ENCODE measurements at places on chromosomes 16 and 17.
A peak's percentile ranks its signal among the peaks of the same experiment; 100 is the strongest.

GRCh38 chr16:4870138-4870671 is 22.9 kb downstream of the UBN1 start:
- no peak for DNase-seq

- no peak for DNase-seq
These were observed at the start of gene CNTNAP1 for GRCh38 chr17:42681976-42682721. CNTNAP1 (plus strand) TSS chr17:42682531; CDS start chr17:42682830, 299 bp downstream.

DNA sequence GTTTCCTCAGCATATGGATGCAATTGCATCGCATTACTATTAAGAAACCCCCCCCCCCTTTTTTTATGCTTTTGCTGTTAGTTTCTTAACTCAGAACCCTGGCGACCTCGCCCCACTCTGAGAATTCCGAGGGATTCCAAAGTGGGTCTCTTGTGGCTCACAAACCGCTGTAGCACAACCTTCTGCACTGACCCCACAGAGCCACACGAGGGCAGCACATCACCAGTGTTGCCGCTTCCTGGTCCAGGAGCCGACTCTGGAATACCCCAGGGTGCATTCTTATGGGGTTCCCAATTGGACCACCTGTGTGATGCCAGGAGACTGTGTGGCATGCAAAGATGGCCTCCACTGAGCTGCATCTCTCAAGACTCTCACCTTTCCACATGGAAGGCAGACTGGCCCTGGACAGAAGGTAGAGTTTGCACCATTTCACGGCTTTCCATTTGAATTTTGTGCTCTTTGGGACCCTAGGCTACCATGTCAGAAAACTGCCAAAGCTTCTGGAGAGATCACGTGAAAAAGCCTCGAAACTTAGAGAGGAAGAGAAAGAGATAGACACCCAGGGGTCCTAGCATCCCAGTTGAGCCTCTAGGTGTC is 432.7 kb upstream of the ASIC2 start:
- DNase-seq, result peak; percentile 1

DNA sequence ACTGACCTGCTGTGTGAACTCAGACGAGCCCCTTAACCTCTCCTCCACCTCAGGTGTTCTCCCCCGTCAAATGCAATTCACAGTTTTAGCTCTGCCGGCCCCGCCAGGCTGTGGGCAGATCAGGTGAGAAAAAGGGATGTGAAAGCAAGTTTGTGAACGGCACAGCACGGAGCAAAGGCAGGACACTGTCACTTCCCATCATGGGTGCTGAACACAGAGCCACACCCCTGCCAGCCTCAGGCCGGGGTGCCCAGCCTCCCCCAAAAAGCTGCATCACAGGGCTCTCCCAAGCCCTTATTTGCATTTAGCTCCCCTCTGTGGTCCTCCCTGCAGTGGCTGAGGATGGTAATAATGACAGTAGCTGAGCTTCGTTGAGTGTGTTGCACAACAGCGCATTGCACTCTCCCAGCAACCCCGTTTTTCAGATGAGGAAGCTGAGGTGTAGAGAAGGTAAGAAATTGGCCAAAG is 88.8 kb upstream of the TNRC6C start:
- no peak for DNase-seq

- no peak for DNase-seq
These were observed 18.6 kb downstream of the KCTD2 start for GRCh38 chr17:75065562-75066151.

- no peak for DNase-seq
These were observed 63.4 kb downstream of the ADCY9 start for GRCh38 chr16:4052801-4053293.

GRCh38 chr16:84207879-84208278 is 16.9 kb downstream of the ADAD2 start:
- no peak for DNase-seq

GRCh38 chr16:81327447-81328196 is 12.9 kb downstream of the GAN start:
- DNase-seq, result no peak

GRCh38 chr16:59655031-59655430 is 920.9 kb upstream of the GOT2 start:
- no peak for DNase-seq

- no peak for DNase-seq
These were observed 9.6 kb downstream of the ABHD15 start for GRCh38 chr17:29557085-29557738.

GRCh38 chr17:11953924-11954323 is 43.4 kb downstream of the ZNF18 start:
- no peak for DNase-seq

GRCh38 chr16:79613009-79613408 is 12.5 kb upstream of the MAF start:
- no peak for DNase-seq

GRCh38 chr17:1762901-1763898 is 1.3 kb downstream of the SERPINF1 start:
- DNase-seq, result no peak

DNA sequence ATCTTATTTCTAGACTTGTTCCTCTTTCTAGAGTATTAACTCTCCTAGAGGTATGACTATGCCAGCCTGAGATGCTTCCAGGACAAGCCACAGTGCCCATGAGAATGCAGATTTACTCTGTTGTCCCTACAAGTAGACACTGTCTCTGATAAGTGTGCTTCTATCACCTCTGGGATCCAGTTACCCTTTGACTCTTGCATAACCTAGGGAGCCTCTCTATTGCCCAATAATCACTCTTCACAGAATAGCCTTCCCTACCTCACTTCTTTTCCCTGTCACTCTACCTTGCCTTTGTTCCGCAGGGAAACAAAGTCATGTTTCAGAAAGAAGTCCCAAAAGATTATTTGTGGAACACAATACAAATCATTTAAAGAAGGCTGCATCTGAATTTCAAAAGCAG is 1.6 kb upstream of the KRT34 start:
- DNase-seq, result no peak

- DNase-seq, result no peak
These were observed 21.9 kb downstream of the ORC6 start for GRCh38 chr16:46711106-46712058.

DNA sequence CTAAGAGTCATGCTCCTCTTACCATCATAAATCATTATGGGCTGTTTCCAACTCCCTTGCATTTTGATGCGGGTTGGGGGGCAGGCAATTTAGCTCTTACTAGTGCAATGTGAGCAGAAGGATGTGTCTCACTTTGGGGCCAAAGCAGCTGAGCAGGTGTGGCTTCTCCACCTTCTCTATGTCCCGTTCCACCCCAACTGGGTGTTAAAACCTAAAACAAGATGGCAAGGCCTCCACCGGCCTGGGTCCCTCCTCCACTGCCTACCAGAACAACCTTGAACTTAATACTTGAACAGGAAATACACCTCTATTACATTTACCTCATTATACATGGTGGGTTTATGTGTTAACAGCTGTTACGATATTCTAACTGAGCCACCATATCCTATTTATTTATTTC is 52.8 kb downstream of the TOX3 start:
- DNase-seq, result no peak

DNA sequence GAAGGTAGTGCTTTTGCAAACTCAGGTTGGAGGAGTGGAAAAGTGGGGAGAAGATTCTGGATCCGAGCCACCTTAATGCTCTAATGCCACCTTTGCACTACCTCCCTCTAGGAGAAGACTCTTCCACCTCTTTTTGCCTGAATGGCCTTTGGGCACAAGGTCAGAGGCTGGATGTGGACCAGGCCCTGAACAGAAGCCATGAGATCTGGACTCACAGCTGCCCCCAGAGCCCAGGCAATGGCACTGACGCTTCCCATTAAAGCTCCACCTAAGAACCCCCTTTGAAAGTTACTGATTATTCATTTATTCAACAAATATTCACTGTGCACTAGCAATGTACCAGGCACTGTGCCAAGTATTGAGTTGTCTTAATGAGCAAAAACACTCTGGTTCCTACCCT is 3.2 kb downstream of the SHBG start:
- no peak for DNase-seq

DNA sequence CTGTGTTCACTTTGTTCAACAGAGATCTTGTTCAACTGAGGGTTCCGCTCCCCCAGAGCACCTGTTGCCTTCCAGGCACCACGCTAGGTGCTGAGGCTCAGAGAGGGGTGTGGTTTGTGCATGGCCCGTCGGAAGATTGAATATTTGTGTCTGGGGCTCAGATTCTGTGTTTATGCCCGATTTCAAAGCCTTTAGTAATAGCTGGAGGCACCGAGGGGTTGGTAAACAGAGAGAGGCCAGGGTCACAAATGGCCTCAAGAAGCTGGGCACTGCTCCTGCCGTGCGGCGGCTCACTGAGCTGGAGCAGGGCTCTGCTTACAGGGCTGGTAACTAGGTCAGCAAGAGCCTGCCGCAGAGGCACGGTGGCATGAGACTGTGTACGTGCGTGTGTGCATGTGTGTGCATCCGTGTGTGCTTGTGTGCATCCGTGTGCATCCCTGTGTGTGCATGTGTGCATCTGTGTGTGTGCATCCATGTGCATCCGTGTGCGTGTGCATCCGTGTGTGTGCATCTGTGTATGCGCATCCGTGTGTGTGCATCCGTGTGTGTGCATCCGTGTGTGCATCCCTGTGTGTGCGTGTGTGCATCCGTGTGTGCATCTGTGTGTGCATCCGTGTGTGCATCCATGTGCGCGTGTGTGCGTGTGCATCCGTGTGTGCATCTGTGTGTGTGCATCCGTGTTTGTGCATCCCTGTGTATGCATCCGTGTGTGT is 5.4 kb downstream of the ITGAE start:
- DNase-seq, result no peak

DNA sequence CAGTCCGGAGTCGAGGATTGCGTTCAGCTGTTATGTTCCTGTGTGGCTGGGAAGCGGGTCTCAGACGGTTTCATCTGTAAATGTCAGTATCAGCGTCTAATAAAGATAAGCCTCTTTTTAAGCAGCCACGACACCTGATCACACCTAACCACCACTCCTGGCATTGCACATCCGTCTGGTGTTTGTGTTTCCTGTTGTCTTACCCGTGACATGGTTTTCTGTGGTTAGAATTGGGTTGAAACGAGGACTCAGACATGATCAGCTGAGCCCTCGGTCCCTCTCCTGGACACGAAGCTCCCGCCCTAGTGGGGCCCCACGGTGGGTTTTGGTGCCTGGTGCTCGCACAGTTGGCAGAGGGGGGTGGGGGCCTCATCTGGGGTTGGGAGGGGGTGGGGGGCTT is 18.3 kb downstream of the CPNE7 start:
- DNase-seq, result no peak

DNA sequence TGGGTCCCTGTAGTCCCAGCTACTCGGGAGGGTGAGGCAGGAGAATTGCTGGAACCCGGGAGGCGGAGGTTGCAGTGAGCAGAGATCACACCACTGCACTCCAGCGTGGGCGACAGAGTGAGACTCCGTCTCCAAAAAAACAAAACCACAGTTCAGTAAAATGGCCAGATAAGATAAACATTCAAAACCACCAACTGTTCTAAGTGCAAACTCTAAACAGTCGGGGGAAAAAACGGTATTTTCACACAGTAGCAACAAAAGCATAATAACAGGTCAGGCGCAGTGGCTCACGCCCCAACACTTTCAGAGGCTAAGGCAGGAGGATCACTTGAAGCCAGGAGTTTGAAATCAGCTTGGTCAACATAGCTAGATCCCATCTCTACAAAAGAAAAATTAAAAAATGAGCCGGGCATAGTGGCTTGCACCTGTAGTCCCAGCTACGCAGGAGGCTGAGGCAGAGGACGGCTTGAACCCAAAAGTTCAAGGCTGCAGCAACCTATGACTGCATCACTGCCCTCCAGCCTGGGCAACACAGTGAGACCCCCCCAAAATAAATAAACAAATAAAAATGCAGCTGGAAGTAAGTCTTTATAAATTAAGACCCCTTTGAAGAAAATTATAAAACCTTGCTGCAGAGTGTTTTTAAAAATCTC is 10.8 kb upstream of the HASPIN start:
- no peak for DNase-seq

DNA sequence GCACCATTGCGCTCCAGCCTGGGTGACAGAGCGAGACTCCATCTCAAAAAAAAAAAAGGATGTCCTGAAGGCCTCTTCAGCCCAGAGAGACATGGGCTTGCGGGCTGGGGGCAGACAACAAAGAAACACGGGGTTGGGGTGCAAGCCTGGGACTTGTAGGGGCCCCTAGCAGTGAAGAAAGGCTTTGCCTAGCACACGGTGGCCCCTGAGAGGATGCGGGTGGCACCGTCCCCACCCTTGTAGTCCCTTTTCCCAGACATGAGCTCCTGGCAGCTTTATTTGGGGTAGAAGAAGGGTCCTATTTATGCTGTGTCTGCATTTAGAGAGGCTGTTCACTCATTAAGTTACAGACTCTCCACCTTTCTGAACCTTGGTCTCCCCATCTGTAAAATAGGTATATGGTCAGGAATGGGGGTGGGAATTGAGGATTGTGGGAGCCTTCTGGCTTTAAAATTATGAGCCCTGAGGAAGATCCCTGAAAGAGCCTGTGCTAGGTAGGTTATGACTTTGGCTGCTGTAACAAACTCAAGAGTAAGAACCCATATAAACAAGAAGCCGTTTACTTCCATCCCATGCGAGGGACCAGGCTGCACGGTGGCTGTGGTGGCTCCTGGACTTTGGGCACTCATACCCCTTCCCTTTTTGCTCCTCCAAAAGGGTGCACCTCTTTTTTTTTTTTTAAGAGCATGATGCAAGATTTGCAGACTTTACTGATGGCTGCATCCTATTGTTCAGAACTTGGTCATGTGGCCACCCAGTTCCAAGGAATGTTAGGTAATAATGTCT is 20.6 kb upstream of the ADGRG1 start:
- DNase-seq, result no peak

- no peak for DNase-seq
These were observed 34.4 kb downstream of the ZCCHC14 start for GRCh38 chr16:87458424-87458915.

- DNase-seq, result no peak
These were observed 4.6 kb downstream of the RPUSD1 start for GRCh38 chr16:783404-784161.

DNA sequence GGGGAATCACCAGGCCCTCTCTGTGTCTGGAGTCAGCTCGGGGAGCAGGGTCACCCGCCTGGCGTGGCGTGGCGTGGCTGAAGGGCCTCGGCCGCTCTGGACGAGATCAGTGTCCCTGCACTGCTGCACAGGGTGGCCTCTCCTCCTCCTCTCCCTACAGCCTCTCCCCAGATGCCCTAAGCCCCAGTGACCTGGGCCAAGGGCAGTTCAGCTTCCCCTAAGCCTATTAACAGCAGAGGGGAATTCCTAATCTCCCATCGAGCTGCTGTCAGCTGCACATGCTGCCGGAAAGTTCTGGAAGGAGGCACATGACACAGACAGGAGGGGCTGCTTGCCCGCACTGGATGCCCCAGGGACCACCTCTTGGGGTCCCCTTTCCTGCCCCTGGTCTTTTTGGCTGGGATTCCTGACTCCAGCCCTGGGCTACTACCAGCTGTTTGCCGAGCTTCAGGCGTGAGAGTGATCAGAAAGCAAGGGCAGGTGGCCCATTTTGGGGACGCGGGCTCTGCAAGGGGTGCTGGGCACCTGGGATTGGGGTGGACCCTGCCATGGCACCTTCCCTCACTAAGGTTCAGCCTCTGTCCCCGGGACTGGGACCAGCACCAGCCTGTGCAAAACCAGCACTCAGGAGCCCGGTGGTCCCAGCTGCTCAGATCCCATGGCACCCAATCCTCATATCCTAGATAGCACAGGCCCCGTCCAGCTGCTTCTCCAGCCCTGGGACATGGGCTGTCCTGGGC is 794 bp downstream of the PDE6G start:
- DNase-seq, result no peak

Measured in pulmonary artery endothelial cell (primary cell).